ENCODE measurements at places on chromosomes 5 and 9. TPM values are rescaled to one million over a fixed set of nuclear protein-coding genes. Genes with fewer than 3 reads are reported as not detected.

- no peak for DNase-seq
Observed at GRCh38 chr9:135804581-135805421, 102.5 kb downstream of the CAMSAP1 start.

Gene CNTLN
- 0.79 TPM for total RNA-seq

DNA sequence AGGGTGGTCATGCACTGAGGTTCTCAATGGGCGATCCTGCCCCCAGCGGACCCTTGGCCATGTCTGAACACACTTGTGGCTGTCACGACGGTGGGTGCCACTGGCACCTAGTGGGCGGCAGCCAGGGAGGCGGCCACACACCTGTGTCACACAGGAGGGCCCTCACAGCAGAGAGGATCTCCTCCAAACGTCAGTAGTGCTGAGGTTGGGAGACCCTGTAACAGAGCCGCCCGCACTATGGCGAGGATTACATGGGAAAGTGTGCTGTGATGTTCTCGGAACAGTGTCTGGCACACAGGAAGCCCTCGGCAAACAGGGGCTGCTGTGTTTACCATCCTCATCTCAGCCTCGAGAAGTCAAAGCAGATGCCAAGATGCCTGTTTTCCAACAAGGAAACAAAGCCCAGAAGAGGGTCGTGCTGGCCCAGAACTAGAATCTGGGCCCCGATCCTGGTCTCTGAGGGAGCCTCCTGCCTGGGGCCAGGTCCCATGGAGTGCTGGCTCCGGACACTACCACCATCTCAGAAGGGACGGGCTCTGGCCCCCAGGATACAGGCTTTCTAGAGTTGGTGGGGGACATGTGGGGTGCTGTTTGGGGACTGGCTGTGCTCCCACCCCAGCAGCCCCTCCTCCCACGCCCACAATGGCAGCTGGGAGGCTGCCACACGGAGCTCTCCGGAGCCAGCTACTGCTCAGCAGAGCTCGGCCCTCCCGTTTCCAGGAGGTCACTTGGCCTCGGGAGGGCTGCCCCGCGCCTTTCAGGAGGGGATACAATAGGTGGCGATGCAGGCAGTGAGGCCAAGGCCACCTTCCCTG is 48.2 kb downstream of the DBH start:
- no peak for DNase-seq

DNA sequence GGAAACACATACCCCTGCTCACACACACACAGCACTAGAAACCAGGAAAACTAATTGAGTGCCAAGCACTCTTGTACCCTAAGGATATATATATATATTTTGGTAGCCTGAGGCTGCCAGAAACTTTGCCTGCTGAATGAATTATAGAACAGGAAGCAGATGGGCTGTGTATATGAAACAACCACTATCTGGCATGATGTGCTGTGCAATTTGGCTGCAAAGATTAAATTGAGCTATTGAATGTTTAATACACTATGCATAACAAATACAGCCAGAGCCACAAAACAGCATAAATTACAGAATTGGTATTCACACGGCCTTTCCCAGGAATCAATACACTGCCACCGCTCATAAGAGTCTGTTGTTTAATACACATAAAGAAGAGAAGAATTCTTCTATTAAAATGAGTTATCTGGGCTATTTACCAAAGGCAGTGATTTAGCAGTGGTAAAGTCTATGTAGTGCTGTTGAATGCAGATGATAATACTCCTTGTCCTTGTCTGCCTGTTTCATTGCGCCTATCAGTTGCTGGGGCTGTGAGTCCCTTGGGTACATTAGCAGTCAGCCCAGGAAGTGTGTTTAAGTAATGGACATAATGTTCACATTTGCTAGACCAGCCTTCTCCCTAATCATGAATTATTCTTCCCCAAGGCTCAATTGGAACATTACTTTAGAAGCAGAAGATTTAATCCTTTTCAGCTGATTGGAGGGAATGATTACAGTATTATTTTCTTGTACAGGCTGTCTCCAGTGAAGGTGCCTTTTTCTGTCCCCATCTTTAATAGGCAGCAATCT is 294.3 kb downstream of the TLE1 start:
- no peak for DNase-seq

Gene SHB
- total RNA-seq: 16.6 TPM

DNA sequence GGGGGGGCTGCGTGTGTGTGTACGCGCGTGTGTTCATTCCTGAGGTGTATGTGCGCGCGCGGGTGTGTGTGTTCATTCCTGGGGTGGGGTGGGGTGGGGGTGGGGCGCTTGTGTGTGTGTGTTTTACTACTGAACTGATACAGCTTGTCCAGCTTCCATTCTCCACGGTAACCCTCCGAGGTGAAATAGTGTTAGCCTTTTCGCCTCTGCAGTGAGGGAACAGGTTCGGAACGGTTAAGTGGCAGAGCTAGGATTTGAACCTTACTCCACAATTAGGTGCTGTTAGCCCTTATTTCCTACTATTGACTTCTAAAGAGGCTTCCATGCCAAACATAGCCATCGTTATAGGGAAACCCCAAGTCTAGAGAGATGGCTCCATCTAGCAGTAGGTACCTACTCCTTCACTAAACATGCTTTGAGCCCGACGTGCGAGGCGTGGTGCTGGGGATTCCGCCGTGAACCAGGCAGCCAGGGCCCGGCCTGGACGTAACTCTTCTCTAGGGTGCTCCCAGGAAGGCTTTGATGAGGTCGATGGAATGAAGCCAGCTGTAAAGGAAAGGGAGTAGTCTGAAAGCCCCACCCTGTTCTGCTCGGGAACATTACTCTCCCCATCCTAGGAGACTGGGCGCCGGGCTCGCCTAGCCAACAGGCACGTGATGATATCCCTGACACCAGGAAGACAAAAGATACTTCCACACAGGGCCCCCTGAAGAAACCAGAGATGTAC is 782 bp upstream of the SKP1 start:
- peak; percentile 76 for DNase-seq

DNA sequence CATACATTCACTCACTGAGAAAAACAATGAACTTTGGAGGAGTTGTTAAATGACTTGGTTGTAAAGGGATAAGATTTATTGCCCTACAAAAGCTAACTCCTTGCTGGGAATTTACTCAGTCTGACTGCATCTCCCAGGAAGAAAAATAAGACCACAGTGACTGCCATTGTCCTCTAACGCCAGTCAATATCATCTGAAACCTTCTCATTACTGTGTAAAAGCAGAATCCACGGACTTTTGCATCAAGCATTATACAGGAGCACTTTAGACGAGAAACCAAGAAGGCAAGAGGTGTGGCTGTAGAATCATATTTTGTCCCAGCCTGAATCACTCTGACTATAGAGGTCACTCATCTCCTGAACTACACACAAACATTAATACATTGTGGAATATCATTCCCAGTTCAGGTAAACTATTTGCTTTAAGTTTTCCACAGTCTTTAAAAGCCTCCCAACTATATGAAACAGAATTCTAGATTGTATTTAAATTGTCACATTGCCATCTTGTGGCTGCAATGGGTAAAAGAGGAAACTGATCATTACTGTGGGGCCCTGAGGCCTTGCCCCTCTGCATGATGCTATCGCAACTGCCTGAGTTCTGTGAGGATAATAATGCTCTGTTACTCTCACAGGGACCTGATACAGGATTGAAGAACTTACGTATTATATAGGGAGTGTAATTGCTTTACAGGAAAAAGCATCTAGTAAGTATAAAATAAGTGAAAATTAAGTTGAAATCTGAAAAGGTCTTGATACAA is 142.9 kb downstream of the SLCO4C1 start:
- peak; percentile 29 for DNase-seq

Gene MUSK
- total RNA-seq: not detected

DNA sequence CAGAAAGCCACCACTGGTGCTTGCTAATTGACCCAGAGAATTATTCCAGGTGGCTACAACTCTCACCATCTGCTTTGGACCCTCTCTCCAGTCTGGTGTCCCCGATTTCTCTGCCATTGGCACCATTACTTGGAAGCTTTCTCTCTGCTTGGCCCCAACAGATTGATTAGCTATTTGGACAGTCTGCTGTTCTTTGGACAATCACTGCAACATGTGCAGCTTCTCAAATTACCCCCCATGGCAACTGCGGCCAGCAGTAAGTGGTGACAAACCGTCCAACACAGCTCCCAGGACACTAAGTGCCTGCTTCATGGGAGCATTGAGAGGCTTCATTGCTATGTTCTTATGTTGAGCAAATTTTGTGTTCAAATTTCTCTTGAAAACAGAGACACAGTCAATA is 309.8 kb downstream of the TAF11L14 start:
- no peak for DNase-seq

DNA sequence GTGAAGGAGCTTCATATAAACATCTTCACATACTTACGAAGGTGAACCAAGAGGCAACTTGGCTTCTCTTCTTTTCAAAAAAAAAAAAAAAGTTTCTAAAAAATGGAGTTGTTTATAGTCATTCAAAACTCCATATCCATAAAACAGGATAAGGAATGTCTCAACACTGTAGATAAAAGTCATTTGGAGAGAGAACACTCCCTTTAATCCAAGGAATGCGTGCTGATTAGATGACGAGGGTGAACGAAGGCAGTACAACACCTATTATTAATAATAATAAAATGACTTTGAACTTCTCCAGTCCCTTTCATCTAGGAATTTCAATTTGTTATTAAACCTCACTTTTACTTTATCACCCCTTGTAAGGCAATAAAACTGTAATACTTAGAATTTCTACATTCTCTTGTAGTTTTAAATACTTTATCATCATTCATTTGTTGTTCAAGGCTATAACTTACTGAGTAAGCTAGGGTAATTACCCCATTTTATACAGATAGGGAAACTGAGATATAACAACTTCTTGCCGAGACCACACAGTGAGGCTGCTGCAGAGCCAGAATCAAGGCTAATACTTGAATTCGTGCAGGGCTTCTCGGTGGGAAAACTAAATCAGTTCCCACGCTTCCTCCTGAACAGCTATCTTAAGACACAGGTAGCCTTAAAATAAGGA is 377.1 kb downstream of the EFNA5 start:
- no peak for DNase-seq

DNA sequence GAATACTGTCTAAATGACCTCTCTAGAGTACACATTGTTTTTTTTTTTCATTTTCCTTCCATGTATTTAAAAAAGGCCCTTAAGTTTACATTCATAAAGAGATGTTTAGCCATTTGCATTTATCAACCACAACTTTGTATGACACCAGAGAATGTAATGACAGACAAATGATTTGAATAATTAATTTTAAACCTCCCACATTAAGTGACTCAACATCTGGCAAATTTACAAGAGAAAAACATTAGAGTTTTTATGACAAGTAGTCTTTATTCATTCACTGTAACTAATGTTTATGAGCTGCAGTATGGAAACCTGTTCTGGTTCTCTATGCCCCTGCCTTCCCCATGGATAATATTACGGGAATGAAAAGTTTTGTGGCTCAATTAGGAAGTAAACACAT is 1093.8 kb upstream of the CDH9 start:
- peak; percentile 10 for DNase-seq

- peak; percentile 54 for DNase-seq
Observed at GRCh38 chr5:144421411-144421810, 250.7 kb downstream of the KCTD16 start.

DNA sequence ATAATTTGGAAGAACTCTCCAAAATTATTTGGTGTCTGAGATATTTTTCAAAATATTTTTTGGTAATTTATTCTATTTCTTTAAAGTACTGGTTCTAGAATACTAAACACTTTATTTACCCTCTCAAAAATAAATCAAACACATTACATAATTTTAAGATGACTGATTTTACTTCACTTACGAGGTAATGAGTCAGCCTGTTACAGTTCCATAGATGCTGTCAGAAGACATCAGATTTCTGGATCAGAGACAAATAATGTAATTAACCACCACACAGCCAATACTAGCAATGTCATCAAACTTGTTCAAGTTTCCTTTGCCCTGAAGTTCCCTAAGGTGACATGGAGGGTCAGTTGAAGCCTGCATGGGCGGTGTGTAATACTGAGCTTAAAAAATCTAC is 106.1 kb upstream of the CDH9 start:
- DNase-seq: peak; percentile 55

- no peak for DNase-seq
Observed at GRCh38 chr9:127506814-127507750, 55.8 kb downstream of the LRSAM1 start.

DNA sequence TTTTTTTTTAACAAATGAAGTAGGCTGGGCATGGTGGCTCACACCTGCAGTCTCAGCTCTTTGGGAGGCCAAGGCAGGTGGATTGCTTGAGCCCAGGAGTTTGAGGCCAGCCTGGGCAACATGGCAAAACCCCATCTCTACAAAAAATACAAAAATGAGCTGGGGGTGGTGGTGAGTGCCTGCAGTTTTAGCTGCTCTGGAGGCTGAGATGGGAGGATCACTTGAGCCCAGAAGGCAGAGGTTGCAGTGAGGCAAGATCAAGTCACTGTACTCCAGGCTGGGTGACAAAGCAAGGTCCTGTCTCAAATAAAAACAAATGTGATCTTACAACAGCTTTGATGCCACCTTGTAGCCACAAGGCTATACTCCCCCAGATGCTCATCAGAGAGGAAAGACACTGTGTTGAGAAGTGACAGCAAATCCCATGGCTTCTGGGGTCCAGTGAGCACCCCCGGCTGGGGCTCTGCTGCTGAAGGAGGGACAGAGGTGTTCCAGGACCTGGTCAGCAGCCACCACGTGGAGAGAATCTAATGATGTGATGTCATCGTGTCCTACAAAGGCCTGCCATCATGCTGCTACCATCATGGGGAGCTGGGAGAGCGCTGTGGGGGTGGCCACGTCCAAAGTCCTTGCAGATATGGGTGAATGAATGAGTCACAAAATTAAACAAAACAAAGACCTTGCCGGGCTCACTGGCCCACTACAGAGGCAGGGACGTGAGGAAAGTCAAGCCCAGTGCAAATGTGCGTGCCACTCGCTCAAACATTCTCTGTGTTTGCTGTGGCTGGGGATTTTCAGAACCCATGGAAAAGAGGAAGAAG is 60.7 kb downstream of the PRRT1B start:
- no peak for DNase-seq

DNA sequence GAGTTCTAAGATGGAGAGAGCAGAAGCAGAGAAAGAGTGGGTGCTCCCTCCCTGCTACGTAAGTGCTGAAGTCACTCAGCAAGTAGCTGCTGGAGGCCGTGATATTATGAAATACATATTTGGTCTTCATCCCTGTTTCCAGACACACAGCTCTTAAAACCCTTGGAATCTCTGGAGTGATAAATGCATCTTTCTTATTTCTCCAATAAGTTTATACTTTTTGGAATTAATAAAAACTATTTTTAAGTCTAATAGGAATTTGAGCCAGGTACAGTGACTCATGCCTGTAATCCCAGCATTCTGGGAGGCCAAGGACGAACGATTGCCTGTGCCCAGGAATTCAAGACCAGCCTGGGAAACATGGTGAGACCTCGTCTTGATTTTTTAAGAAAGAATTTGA is 60.6 kb downstream of the AUH start:
- DNase-seq: peak; percentile 67

- DNase-seq: no peak
Observed at GRCh38 chr9:128159522-128159783, 612 bp upstream of the BBLN start.

Gene RGMB
- 6.8 TPM for total RNA-seq

GRCh38 chr5:14671414-14671813 is 6.9 kb downstream of the OTULIN start:
- DNase-seq: peak; percentile 81

- peak; percentile 13 for DNase-seq
Observed at GRCh38 chr5:67215519-67216471, 19.2 kb upstream of the CD180 start.

- peak; percentile 95 for DNase-seq
Observed at GRCh38 chr5:172903790-172904189, 55.4 kb upstream of the RPL26L1 start.

Measured in bronchial epithelial cell (primary cell).